A375 (cell line): ENCODE measurements at places on chromosomes 4 and X. TPM values are rescaled to one million over a fixed set of nuclear protein-coding genes. Genes with fewer than 3 reads are reported as not detected.

The MAGEA1 gene
- total RNA-seq: 7.0 and 7.1 TPM in 2 replicates

The PNMA5 gene
- total RNA-seq: not detected in 2 replicates

The HSFX1 gene
- total RNA-seq: 0.11 and 0.29 TPM in 2 replicates

The FUNDC2 gene
- 45.8 and 49.8 TPM in 2 replicates for total RNA-seq

The SPATA4 gene
- total RNA-seq: 0.05 and 0.30 TPM in 2 replicates

The IL2RG gene
- total RNA-seq: 0.11 TPM in 1 of 2 replicates, not detected in the other

The ADRA2C gene
- total RNA-seq: 0.16 and 0.30 TPM in 2 replicates

The POLN gene
- not detected in 2 replicates for total RNA-seq

The GAGE12F gene
- total RNA-seq: not detected in 2 replicates

The SULT1E1 gene
- total RNA-seq: not detected in 2 replicates

The MFAP3L gene
- total RNA-seq: 1.1 and 1.2 TPM in 2 replicates

The XK gene
- 0.08 and 0.13 TPM in 2 replicates for total RNA-seq

The SUPT20HL2 gene
- not detected in 2 replicates for total RNA-seq

The UGT2B15 gene
- total RNA-seq: not detected in 2 replicates

The SPANXD gene
- 7.1 and 8.2 TPM in 2 replicates for total RNA-seq
